Testis (tissue), 5 donors: ENCODE measurements at places on chromosomes 1 and 21.

DNA sequence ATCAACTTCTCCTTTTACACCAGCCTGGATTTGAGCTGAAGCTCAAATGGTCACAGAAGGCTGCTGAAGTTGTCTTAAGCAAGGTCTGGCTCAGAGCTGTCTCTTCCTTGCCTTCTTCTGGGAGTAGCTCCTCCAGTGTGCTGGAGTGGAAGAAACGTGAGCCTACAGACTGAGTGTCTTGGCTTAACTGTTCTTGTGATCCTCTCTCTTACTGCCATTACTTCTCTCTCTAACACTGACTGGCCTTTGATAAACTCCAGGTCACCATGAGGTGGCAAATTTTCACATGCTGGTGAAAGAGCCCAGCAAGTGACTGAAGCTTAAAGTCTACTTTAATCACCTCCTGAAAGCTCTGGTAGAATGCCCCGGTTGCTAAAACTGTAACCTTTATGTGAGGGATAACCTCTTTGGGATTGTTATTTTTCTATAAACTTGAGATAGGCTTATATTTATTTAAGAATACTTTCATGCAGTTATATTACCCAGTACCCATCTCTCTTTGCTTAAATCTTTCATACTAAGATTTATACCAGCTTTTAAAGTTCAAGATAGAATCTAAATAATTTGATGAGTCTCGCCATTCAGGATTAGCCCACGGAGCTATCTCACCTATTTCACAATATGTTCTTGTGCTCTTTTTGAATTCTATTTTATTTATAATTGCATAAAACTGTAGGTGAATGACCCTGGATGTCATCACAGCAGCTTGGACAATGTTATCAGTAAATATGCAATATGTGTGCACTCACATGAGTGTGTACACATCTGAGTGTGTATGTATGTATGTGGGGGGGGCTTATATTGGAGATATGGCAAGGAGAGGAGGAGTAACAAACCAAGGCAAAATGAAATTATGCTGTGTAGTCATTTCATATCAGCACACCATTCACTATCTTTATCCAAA, 924.0 kb downstream of the LTN1 start:
- H3K4me3 ChIP-seq = no peak overlapping the region
- H3K27ac ChIP-seq = no peak overlapping the region
- H3K27me3 ChIP-seq = no peaks in the 10 kb centered on the region
- no peaks in the 10 kb centered on the region for H3K36me3 ChIP-seq
- no peak for DNase-seq

GRCh38 chr21:34648739-34649297, 20.0 kb upstream of the CLIC6 start:
- DNase-seq = no peak
- H3K4me3 ChIP-seq = no peak overlapping the region
- H3K36me3 ChIP-seq = no peaks in the 10 kb centered on the region
- H3K4me1 ChIP-seq = no peaks in the 10 kb centered on the region

DNA sequence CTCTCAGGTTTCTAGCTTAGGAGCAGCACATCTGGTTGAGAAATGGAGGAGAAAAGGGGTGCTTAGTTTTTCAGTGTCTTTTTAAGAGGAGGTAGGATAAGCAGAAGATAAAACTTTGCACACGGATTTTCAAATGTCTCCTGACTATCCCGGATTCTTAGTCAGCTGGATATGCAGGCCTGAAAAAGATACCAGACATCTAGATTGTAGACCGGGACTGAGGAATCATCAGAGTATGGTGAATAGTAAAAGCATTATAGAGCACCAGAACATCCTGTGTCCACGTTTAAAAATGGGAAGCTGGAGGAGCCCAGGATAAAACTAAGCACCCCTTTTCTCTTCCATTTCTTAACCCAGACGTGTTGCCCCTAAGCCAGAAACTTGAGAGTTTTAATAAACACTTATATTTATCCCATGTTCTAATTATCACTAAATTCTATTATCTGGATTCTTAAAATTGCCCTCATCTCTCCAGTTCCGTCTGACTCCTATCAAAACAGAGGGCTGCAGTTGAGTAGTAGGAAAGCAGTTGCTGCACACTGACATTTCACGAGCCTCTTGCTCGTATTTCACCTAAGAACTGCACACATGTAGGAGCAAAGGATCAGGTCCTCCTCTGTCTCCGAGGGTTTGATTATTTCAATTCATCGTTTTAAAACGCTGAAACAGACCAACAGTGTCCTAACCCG, 609 bp downstream of the PIGK start:
- H3K27ac ChIP-seq = peak overlapping the region; percentile 82
- DNase-seq = no peak

GRCh38 chr1:228317411-228317828, 89.2 kb downstream of the TRIM11 start:
- H3K4me3 ChIP-seq = no peak overlapping the region
- H3K27me3 ChIP-seq = no peaks in the 10 kb centered on the region
- no peaks in the 10 kb centered on the region for H3K36me3 ChIP-seq

- no peak overlapping the region for H3K4me3 ChIP-seq
- no peak overlapping the region for H3K27ac ChIP-seq
- no peaks in the 10 kb centered on the region for H3K27me3 ChIP-seq
- no peaks in the 10 kb centered on the region for H3K36me3 ChIP-seq
- H3K4me1 ChIP-seq = no peaks in the 10 kb centered on the region
Observed at GRCh38 chr1:168842916-168843315, 113.9 kb upstream of the DPT start.

DNA sequence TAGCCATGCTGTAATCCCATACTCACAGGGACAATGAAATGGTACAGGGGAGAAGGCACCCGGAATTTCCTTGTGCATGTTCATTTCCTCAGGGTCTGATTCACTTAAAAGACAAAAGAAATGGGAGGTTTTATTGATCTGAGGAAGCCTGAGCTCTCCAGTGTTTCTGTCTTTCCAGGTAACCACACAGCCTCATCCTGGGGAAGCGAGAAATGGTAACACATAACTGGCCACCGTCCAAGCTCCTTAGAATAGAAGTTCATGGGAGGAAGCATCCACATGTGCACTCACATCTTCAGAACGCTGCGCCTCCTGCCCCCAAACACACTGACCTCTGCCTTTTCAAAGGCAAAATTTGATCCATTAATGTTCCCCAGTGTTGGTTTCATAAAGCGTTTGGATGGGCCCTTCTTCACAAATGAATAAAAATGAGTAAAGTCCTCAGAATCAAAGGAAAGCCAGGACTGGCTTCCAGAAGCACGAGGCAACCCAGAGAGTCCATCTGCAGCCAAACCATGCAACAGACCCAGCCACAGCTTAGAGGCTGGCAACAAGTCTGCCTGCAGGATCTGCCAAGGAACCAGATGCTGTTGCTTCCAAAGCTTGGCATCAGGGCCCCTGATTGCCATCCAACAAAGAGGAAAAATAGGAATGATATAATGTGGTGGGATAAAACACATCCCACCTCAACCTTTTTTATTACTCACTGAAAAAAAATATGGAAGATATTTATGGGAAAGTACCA, 120.3 kb downstream of the ZBTB18 start:
- no peaks in the 10 kb centered on the region for H3K36me3 ChIP-seq
- no peak for DNase-seq
- H3K4me3 ChIP-seq = no peak overlapping the region
- no peaks in the 10 kb centered on the region for H3K27me3 ChIP-seq

DNA sequence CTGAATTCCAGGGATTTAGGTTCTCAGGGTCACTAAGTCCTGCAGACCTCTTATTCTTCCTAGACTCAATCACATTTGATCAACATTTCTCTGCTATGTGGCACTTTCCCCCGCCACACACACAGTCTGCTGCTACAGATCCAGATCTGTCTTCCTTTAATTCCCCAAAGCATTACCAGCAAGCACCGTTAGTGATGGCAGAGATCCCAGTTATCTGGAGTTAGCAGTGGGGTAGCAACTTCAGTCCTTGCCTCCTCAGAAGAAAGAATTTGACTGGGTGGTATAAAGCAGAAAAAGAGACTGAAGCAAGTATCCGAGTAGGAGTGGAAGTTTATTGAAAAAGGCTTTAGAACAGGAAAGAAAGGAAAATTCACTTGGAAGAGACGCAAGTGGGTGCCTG, 100.4 kb upstream of the ETV3 start:
- H3K4me1 ChIP-seq = peaks cover 59% of the 10 kb centered on the region
- H3K27me3 ChIP-seq = no peaks in the 10 kb centered on the region
- no peak overlapping the region for H3K4me3 ChIP-seq
- H3K36me3 ChIP-seq = no peaks in the 10 kb centered on the region
- no peak for DNase-seq
- peak overlapping the region; percentile 76 for H3K27ac ChIP-seq

DNA sequence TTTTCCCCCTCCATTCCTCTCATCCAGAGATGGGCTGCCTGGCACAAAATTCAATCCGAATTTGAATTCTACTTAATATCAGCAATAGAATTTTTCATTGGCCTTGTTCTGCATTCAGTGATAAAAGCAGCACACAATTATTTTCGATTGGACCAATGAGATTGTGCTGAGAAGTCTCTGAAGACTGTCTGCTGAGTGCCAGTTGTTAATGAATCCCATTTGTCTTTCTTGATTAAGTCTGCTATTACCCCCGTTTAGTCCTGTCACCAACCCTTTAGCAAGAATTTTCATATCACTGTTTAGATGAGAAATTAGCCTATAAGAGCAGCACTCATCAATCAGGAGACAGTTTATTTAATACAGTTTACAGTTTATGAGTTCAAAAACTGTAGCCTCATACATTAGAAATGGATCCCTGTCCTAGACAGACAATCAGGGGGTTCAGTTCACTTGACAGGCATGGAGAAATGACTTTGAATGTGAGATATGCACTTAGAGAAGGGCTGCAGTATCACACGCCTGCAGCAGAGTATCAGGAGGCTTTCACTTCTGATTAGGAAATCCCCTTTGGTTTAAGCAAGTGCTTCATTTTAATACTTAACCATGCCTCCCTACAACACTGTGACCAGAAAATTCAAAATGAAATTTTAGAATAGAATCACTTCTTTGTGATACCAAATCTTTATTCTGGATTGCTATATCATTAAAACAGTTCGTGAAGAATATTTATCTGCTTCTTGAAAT, 304.7 kb upstream of the PTBP2 start:
- DNase-seq = no peak
- no peaks in the 10 kb centered on the region for H3K27me3 ChIP-seq
- no peak overlapping the region for H3K27ac ChIP-seq
- no peaks in the 10 kb centered on the region for H3K4me1 ChIP-seq

DNA sequence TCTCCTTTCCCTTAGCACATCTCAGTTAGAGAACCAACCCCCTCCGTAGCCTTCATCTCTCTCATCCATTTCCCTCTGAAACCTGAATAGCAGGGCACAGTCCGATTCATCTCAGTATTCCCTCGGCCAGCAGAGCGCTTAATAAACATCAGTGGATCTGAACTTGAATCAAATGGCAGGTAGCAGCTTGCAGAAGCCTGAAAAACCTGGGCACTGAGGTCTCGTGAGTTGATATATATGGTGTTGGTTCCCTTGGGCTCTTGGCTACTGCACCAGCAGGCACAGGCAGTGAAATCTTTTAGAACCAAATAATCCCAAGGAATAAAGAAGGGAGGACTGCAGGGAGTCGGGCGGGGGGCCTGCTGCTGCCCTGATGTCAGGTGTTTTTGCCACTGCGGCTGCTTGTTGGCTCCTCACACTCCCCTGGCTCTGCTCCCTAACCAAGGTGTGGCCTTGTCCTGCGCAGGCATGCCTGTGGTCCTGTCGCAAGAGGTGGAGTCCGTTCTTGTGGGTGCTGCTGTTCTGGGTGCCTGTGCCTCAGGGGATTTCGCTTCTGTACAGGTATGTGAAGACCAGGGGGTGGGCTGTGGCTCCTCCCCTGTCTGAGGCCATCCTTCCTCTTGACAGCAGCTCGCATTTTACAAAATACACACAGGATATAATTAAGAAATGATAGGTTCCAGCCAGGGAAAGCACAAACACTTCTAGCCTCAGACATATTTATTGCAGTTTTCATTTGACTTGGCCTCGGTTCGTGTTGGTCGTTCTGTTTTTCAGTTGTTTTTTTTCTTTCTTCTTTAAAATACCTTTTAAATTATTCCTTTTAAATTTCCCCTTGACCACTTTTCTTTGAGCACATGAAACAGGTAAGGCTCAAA, 140.9 kb upstream of the HOOK1 start:
- H3K4me1 ChIP-seq = peaks cover 38% of the 10 kb centered on the region
- no peaks in the 10 kb centered on the region for H3K27me3 ChIP-seq
- DNase-seq = no peak

GRCh38 chr1:173573596-173573995, 29.3 kb downstream of the SLC9C2 start:
- no peaks in the 10 kb centered on the region for H3K36me3 ChIP-seq
- no peaks in the 10 kb centered on the region for H3K27me3 ChIP-seq
- H3K4me1 ChIP-seq = no peaks in the 10 kb centered on the region
- H3K27ac ChIP-seq = no peak overlapping the region
- DNase-seq = no peak
- H3K4me3 ChIP-seq = no peak overlapping the region

DNA sequence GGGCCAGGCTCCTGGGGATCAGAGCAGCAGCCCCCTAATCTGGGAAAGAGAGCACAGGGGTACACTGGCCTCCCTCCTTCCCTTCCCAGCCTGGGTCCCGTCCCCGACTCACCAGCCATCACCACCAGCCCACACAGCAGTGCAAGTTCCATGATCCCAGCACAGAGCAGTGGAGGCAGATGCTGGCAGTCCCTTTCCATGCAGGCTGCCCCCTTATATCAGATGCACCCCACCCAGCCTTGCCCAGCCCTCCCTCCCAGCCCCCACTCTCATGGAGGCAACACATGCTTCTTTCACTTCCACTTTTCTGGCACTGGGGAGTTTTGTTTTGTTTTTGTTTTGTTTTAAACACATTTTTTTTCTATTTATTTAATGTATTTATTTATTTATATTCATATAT, at the start of gene PLA2G2D:
Gene PLA2G2D (minus strand): TSS at position 190 of the 400 bp plus-strand sequence. CDS start 38 bp downstream, at position 152.
- no peak for DNase-seq
- no peak within 1 kb of the TSS for H3K4me3 ChIP-seq

DNA sequence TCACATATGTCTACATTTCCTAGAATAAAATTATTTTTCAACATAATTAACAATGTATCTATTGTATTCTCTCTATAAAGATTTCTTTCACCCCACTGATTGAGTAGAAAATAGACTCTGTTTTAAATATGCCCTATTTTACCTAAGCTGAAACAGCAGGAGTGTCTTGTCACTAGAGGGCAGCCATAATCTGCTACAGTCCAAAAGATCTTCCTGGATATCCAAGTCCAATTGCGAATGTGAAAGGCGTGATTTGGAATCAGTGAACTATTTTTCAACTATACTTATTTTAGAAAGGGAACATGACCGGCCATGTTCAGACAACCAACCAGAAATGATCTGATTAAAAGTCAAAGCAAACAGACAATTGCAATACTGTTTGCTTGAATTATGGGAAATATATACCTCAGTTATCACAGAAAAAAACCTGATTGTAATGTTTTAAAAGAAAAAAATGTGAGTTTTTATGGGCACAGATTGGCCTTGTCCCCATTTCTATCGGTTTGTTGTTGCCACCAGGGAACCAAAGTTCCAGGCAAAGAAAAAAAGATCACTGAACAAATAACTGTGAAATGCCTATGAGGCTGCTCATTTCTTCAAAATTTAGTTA, 1211.0 kb upstream of the ADGRL4 start:
- peak; percentile 24 for DNase-seq
- H3K4me1 ChIP-seq = no peaks in the 10 kb centered on the region
- H3K27me3 ChIP-seq = no peaks in the 10 kb centered on the region
